ENCODE measurements at places on chromosomes 2 and 18.
A peak's percentile ranks its signal among the peaks of the same experiment; 100 is the strongest.

- no peak for DNase-seq
Observed at GRCh38 chr2:221465776-221466175, 106.3 kb downstream of the EPHA4 start.

GRCh38 chr2:105731511-105731910 is 13.2 kb upstream of the NCK2 start:
- no peak for DNase-seq

DNA sequence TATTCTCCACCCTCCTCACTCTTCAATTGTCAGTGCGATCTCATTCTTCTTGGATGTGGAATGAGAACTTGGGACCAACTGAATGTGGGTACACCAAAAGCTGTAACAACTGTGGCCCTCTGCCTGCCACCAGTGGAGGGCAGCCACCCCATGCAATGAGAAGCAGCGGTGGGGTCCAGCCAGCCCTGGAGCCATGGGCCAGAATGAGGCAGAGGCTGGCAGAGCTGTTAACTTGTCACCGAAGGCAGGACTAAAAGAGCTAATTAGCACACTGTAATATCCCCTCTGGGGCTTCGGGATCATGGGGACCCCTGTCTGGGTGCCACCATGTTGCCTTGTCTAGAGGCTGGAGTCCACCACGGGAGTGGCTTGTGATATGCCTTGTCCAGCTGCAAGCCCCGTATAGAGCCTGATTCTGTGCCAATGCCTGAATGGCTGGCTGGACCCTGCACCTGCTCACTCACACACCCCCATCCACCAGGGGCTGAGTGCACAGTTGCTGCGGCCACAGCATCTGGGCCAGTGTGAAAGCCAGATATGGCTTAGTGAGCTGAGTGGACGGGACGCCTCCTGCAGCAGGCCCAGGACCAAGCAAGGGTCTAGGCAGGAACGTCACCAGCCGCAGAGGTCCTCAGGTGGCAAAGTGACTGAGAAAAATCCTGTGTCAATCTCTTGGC is 680.5 kb downstream of the DSC3 start:
- no peak for DNase-seq

DNA sequence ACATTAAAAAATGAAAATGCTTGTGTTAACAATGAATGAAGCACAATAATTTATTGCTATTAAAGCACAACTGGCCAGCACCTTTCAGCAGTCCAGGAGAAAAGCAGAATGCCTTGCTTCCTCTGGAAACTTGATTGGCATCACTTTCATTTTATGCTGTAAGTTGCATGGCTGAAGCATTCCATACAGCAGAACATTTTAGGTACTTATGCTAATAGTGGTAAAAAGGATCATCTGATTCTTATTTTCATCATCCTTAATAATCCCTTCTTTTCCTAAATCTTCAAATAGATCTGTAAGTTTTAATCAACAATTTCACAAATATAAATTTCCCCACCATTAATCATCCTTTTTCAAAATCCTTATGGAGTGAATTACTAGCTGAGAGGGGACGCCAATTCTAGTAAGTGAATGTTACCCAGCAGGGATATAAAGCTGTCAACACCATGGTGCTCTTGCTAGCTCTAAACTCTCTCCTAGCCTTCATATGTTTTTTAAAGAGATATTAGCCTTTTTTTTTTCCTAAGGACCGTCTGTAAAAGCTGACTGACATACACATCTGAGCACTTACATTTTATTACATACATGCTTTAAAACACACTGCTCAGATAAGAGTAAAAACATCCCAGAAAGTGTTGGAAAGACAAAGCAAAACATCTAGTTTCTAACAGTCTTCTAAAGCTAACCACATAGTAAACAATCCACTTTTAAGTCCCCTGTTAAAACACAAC is 5.3 kb downstream of the SATB2 start:
- DNase-seq = no peak

DNA sequence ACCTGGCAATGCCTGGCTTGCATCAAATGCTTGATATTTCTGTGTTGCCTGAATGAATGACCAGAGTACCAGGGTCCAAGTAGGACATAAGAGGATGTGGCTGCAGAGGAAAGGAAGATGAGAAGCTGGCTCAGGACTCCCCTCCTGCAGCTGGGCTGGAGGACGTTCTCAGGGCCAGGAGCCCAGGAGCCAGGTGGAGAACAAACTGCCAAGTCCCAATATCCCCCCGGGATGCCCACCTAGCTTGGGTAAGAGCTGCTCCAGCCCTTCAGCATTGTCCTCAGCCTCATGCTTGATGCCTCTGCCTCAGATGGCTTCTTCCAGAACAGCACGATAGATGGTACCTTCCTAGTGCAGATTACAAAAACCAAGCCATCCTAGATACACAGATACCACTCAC is 8.6 kb upstream of the ATP6V1B1 start:
- no peak for DNase-seq

- no peak for DNase-seq
Observed at GRCh38 chr2:232113821-232114220, 152.3 kb downstream of the DIS3L2 start.

GRCh38 chr2:138827426-138828054 is 47.4 kb upstream of the NXPH2 start:
- no peak for DNase-seq

GRCh38 chr2:183505911-183506310 is 381.7 kb downstream of the NUP35 start:
- DNase-seq = no peak

DNA sequence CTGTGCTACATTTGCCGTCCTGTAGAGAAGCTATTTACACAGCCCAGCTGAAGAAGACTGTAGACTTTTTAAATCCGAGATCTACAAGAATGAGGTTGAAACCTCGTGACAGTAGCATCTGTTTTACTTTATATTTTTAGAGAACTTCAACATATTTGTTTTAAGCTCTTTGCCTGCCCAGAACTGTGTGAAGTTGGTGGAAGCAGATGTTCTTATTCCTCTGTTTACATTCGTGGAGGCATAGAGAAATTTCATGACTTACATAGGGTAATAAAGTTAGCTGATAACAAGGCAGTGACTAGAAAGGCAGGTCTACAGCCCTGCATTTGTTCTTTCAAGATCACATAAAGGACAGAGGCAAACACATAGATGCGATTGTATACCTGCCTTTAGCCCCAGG is 47.0 kb upstream of the MAP3K20 start:
- no peak for DNase-seq

DNA sequence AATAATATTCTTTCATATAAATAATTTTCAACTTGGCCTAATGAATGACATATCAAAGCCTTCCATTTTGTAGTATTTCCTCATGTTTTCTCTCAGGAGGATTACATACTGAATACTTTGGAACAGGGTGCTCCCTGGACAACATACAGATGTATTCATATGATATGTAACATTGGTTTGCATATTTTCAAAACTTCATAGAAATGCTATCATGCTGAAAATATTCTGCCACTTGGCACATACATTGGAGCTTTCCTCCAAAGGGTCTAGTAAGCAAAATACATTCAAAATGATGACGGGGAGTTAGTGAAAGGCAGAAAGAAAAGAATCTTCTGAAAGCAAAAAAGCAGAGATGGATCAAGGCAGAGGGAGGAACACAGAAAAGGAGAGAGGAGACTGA is 38.1 kb upstream of the RTN4 start:
- DNase-seq = no peak

GRCh38 chr18:38494065-38494464 is 928.5 kb upstream of the CELF4 start:
- no peak for DNase-seq

DNA sequence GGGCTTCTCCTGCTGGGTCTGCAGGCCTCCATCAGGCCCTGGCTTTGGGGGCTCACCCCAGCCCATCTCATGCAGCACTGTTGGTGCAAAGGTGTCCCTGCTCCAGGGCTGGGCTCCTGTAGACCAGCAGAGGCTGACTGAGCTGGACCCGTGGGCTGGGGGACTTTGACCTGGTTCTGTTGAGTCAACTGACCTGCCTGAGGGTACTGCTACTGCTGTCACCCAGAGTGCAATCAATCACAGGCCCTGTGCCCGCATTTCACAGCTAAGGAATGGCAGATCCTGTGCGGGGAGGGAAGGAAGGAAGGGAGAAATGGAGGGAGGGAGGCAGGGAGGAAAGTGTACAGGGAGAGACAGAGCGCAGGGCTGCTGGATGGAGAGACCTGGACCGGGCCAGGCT is 136.8 kb downstream of the TPO start:
- DNase-seq = no peak

- no peak for DNase-seq
Observed at GRCh38 chr2:174750923-174751441, 13.3 kb downstream of the CHRNA1 start.

GRCh38 chr2:39320162-39320561 is 76.4 kb upstream of the CDKL4 start:
- DNase-seq = no peak

DNA sequence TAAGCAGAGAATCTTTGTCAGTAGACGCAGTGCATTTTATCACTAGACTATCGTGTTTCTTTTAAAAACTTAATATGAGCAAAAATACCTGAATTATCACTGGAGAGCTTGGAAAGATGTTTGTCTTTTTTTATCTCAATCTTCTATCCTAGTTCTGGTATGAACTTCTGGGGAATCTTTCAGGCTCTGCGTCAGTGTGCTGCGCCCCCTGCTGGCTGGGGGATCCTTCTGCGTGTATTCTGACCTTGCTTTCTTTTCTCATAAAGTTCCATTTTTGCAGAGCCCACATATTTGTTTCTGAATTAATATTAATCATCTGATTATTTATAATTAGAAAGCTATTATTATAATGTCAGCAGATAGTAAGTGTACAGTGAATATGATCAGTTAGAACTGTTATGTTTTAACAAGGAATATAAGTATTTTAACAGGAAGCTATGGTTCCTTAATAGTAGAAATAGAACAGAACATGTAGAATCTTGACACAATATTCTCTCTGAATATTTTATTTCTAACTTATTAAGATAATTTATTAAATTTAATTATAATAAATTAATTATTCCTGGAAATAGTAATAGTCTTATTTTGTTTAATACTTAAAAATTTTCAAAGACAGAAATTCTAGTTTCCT is 945.0 kb upstream of the CRIM1 start:
- DNase-seq = peak; percentile 19

DNA sequence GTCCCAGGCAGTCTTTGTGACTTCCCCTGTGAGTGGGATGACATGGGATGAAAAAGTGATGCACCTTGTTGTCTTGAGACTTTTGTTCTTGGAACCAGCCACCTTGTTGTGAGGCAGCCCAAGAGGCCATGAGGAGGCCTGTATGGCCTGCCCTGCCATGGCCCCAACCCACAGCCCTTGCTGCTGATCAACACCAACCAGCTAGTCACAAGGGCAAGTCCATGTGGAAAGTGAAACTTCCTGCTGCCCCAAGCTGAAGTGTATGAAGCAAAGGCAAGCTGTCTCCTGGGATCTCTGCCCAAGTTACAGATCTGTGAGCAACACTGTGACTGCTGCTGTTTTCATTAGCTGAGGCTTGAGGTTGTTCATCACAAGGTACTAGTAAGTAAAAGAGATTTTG is 21.6 kb downstream of the TMEM18 start:
- no peak for DNase-seq

GRCh38 chr2:145016711-145017110 is 496.8 kb upstream of the ZEB2 start:
- DNase-seq = no peak

DNA sequence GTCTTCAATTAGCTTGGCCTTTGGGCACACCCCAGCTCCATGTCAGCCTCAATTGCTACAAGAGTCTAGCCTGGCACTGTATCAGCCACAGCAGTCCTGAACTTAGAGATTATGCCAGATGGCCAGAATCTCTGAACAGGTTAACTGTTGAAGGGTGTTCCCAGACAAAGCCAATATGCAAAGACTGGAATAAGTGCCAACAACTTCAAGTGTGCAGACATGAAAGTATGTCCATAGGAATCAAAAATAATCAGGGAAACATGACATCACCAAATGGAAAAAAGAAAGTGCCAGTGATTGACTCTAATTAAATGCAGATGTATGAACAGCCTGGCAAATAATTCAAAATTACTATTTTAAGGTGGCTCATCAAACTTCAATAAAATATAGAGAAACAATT is 98.5 kb upstream of the DOCK10 start:
- no peak for DNase-seq

DNA sequence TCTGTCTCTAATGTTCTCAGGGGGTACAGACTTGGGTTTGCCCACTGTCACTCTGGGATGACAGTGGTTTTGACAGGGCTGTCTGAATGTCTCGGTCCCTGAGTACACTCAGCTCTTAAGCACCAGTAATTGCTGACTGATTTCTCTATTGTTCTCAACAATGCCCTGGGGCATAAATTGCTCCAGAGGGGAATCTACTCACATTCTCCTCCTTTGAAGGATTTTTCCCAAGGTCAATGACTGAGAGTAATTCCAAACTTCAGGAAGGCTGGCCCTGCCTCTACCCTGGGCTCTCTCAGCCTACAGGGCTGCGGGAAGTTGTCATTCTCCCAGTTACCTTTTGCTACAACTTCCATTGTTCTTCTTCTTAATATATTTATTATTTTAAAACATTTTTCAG is 36.5 kb downstream of the MC2R start:
- no peak for DNase-seq

GRCh38 chr18:75063615-75064512 is 145.1 kb downstream of the PTGR3 start:
- DNase-seq = no peak

- no peak for DNase-seq
Observed at GRCh38 chr2:175445281-175445680, 263.8 kb upstream of the ATP5MC3 start.

DNA sequence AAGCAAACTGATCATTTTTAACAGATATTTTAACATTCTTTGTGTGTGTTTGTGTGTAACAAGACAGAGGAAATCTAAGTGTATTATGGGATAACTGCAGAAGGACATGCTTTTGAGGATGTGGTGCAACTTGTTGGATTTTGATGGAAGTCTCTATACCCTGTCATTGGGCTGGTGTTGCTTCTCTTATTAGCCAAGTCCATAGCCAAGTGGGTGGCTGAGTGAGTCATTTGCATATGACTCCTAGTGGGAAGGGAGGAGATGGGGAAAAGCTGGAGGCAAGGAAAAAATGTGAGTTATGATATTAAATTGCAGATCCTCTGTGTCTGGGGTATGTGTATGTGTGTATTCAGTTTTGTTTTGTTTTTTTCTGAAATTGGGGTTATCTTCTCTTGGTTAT is 879.9 kb downstream of the DCC start:
- DNase-seq = no peak

DNA sequence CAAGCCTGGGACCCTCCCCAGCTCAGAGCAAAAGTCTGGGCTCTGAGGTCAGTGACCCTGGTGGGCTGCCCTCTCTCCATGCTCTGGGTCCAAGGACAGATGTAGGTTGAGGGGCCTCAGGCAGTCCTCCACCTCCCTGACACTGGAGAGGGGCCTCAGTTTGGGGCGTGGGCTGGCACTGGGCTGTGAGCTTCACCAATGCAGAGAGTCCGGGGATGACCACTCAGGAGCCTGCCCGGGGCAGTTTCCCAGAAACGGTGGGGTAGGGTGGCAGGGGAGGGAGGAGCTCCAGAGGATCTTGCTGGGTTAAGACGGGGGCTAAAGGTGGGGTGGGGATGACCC is 40.5 kb upstream of the SMAD7 start:
- DNase-seq = no peak

GRCh38 chr2:187442378-187442777 is 5.7 kb downstream of the CALCRL start:
- DNase-seq = no peak
